ENCODE measurements at places on chromosomes 3 and 15. TPM values are rescaled to one million over a fixed set of nuclear protein-coding genes. Genes with fewer than 3 reads are reported as not detected.

SPESP1 gene
- 9.8 TPM for total RNA-seq

GOLGA8A gene
- 20.2 TPM for total RNA-seq

CCR9 gene
- total RNA-seq, result not detected

DUOXA2 gene
- not detected for total RNA-seq

GOLGA6D gene
- total RNA-seq, result not detected

PPCDC gene
- total RNA-seq, result 7.4 TPM

TGM5 gene
- total RNA-seq, result 0.26 TPM

WNT5A gene
- total RNA-seq, result 80.7 TPM

BSN gene
- total RNA-seq, result 0.07 TPM

VPS33B gene
- 18.2 TPM for total RNA-seq

GNAT1 gene
- not detected for total RNA-seq

A4GNT gene
- not detected for total RNA-seq

MINAR1 gene
- 1.6 TPM for total RNA-seq

FAM81A gene
- total RNA-seq, result 0.33 TPM

KIF7 gene
- total RNA-seq, result 14.3 TPM

RBM6 gene
- total RNA-seq, result 40.1 TPM

ABHD5 gene
- 26.3 TPM for total RNA-seq

TARS3 gene
- total RNA-seq, result 12.2 TPM

FAM174B gene
- total RNA-seq, result 2.6 TPM

COL8A1 gene
- total RNA-seq, result 133 TPM

KNL1 gene
- total RNA-seq, result 2.0 TPM

GALNT15 gene
- 9.1 TPM for total RNA-seq

CCDC50 gene
- 93.8 TPM for total RNA-seq

CYP1A2 gene
- total RNA-seq, result not detected

PLSCR5 gene
- not detected for total RNA-seq

LMOD3 gene
- total RNA-seq, result 0.07 TPM

TP63 gene
- 0.20 TPM for total RNA-seq

SHISA5 gene
- total RNA-seq, result 134 TPM

CASR gene
- total RNA-seq, result not detected

ARL14 gene
- not detected for total RNA-seq

P2RY14 gene
- not detected for total RNA-seq

LMCD1 gene
- total RNA-seq, result 49.8 TPM

Data from smooth muscle cell of the pulmonary artery (primary cell).